Diencephalon (tissue), 1 donor: ENCODE measurements at places on chromosomes 5 and 9. TPM values are rescaled to one million over a fixed set of nuclear protein-coding genes. Genes with fewer than 3 reads are reported as not detected.

Gene CLK4
- total RNA-seq = 41.5 TPM

Gene RNF183
- total RNA-seq = not detected

Gene TMEM174
- total RNA-seq = not detected

Gene SPRY4
- 4.8 TPM for total RNA-seq

Gene C9orf78
- total RNA-seq = 37.8 TPM

Gene LHX6
- total RNA-seq = 22.1 TPM
